ENCODE measurements at places on chromosomes 6 and 20. TPM values are rescaled to one million over a fixed set of nuclear protein-coding genes. Genes with fewer than 3 reads are reported as not detected.

DNA sequence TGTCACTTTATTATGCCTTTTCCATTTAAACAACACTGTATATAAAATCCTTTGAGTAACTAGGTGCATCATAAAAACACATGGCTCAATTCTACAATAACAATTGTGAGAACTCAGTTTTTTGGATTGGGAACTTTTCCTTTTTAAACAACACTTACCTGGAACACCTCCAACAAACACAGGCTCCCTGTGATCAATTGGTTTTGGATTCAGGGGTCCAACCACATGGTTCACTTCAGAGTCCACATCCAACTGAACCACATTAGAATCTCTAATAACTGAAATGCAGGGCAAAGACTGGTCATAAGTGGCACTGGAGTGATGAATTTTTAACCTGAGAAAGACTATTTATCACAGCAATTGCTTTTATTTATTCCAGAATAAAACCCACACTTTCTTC, 26.5 kb downstream of the FAM229B start:
- DNase-seq, result no peak

DNA sequence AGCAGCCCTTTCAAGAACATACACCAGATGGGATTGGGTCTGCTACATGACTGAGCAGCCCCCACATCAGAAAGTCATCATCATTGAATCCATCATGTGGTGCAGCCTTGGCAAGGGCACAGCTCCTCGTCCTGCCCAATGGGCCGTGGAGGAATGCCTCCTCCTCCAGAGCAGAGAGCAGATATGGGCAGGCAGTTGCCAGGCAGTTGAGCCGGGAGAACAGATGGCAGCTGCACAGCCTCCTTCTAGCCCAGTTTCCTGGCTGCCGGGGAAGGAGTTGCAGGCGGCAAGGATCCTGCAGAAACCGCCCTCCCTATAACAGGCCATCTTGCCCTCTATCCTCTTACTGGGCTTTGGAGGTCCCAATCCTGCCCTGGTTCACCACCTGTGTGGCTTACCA, 11.9 kb upstream of the ZFAND3 start:
- DNase-seq, result no peak

DNA sequence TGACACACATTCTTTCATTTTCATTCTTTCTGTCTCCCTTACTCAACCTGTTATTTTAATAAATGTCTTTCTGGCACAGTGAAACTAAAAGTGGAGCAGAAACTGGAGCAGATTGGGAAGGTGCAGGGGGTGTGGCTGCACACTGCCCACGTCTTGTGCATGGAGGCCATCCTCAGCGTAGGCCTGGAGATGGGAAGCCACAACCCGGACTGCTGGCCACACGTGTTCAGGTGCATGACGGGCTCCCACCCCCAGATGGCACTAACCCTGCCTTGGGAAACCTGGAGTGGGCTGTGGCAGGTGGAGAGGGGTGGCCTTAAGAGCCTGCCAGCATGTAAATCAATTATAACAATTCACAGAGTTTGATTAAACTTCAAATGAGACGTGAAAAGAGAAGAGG, 71.4 kb upstream of the PBOV1 start:
- DNase-seq, result peak; percentile 12

DNA sequence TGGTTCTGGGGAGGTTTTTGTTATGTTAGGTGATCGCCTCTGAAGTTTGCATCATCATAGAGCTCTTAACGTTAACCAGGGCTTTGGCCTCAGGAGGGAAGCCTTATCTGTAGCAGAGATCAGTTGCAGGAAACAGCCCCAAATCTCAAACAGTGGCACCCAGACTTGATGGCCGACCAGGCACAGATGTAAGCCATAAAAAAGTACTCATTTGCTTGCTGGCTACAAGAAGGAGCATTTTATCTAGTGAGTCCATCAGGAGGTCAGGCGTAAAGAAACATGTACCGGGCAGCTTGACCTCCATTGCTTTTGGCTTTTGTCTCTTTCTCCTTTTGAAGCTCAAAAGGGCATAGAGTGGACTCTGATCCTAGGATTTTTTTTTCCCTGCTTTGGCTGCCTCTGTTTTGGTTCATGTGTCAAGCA, 122.3 kb downstream of the CCDC170 start:
- no peak for DNase-seq

GRCh38 chr6:130190701-130191690, 31.8 kb downstream of the SAMD3 start:
- no peak for DNase-seq

DNA sequence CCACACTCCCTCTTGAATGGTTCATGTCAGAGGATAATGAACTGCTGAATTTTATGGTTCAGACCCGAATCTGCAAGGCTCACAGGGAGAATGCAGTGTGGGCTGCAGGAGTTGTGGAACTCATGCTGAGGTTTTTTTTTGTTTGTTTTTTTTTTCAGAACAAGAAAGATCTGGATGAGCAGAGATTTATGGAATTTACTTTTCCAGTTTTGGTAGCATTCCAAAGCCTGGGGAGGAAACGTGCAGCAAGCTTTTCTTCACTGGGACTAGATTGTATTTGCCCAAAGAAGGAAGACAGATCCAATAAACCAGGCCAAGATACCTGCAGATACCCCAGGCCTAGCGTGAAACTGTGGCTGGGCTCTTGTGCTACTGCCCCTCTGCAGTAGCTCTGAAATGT, 223.9 kb upstream of the TAB2 start:
- DNase-seq, result no peak

DNA sequence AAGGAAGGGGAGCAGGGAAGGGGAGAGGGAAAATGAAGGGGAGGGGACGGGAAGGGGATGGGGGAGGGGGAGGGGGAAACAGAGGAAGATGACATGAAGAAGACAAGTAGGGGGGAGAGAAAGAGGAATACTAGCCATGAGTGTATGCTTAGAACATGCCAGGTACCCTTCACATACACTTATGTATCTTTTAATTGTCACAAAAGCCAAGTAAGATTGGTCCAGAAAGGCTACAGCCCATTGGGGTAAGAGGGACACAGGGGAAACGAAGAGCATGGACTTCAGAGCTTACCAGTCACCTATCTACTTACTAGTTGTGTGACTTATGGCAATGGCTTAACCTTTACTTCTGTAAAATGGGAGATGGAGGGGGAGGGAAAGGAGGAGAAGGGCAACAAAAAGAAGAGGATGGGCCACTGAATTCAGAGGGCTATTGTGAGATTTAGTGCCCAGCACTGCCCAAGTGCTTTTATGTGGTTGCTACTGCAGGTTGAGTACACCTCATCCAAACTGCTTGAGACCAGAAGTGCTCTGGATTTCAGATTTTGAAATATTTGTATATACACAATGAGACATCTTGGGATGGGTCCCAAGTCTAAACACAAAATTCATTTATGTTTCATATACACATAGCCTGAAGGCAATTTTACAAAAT, 90.3 kb downstream of the ARHGAP18 start:
- no peak for DNase-seq

- no peak for DNase-seq
Observed at GRCh38 chr20:13784271-13784892, 337 bp downstream of the ESF1 start.

DNA sequence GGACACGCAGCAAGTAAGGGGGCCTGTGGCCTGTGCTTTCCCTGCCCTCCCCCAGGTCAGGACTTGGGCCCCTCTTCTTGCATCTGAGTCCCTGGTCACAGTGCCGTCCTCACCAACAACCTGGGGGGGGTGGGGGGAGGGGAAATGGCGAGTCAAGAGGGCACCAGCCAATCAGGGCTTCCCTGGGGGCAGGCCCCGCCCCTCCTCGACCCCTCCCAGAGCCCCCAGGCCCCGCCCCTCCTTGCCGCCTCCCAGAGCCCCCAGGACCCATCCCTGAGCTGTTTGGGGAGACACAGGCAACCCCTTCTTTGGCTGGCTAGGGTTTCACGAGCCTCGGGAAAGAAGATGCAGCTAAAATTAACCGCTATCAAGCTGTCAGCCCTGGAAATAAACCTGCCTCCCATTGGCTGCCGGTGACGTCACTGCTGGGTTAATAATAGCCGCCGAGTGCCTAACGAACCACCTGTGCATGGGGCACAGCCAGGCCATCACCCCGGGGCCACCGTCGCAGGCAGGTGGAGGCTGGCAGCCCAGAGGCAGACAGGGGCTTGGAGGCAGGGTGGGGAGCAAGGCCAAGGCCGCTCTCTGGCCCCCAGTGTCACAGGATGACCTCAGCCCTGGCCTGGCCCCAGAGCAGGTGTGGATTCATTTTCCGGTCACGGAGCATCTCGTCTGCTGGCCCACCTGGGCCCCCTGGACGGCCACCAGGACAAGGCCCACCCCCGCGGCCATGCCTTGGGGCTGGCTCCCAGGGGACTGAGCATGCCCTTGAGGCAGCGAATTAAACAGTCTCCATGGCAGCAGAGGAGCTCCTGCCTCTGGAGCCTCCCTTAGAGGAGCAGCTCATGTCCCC, 3.2 kb upstream of the EEF1A2 start:
- DNase-seq, result no peak

- DNase-seq, result no peak
Observed at GRCh38 chr20:56540415-56540814, 7.4 kb downstream of the FAM209B start.

DNA sequence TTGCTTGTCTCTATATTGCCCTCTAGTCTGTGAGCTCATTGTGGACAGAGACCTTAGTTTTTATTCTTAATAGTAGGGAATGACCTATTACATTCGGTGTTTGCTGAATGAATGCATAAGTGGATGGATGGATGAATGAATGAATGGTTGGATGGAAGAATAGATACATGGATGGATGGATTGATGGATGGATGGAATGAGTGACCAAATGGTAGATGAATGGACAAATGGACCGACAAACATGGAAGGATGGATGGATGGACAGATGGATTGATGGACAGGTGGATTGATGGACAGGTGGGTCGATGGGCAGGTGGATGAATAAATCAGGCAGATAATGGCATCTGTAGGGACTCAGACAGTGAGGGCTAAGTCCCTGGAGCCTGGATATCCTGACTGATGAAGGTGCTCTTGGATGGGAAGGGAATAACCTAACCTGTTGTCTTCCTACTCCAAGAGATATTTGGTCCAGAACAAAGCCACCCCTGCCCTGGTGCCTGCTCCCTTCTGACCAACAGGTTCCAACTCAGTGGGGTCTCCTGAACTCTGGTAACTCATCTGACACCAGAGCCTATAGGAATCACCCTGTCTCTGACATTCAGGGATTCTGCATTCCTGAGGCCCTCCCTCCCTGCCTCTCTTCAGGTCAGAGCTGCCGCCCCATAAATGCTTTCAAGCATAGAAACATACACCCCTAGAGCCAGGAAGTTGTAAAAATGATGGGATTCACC, 9.6 kb upstream of the CCN5 start:
- DNase-seq, result no peak

GRCh38 chr6:52419809-52420667, at the start of gene EFHC1:
TSS of gene EFHC1 (plus strand) at chr6:52420342. CDS start at chr6:52420411, 69 bp downstream.
- peak; percentile 99 for DNase-seq

GRCh38 chr20:44970243-44970757, 4.0 kb downstream of the STK4 start:
- no peak for DNase-seq

DNA sequence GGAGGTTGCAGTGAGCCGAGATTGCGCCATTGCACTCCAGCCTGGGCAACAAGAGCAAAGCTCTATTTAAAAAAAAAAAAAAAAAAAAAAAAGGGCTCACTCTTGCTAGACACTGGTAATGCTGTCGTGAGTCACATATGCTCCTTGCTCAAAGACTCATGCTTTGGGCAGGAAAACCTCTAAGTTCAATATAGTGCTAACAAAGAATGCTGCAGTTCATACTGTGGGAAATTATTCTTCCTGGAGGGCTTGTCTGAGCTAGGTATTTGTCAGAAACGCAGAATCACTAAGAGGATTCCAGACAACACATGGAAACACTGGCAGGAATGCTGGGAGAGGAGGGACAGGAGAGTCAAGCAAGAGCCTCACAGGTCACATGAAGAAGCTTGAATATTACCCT, 2.3 kb upstream of the LYRM2 start:
- DNase-seq, result no peak

DNA sequence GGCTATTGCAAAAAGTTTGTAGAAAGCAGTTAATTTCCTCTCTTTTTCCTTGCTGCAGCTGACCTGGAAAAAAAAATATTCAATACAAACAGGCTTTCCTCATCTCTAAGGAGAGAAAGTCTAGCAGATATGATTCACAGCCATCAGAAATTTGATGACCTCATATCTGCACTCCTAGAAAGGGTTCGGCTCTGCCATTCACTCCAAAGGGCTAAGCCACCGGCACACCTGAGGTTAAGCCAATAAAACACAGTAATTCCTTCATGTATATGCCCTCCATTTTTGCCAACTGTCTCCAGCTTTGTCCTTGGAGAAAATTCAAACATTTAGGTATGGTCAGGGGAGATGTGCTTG, 18.7 kb upstream of the LY86 start:
- no peak for DNase-seq

GRCh38 chr20:51533291-51534172, 9.0 kb downstream of the NFATC2 start:
- no peak for DNase-seq

DNA sequence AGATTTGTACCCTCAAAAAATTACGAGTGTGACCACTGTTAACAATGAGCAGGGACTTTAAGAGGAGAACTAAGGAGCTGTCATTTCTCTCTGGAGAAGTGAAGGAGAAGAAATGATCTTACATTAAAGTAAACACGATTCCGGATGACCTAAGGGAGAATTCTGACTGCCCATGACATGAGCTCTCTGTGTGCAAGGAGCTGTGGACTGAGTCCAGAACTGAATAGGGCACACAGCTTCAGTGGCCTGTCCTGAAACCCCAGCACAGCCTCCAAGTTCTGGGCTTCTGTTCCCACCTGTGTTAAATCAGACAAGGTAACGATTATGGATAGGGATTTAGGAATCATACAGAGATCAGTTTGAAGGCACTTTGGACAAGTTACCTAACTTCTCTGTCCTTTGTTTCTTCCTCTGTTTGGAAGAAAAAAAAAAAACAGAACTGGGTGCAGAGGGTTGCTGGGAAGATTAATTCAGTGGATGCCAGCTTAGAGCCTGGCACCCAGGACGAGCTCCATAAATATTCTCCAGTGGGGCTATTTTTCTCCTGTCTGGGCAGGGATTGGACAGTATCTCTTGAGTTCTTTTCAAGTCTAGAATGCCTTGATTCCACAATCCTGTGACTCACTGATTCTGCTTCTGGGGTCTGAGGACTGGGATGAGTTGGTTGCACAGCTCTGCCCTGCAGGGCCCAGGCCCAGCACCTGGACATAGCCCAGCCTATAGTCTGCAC, 65.7 kb downstream of the MRPL14 start:
- DNase-seq, result no peak

SLC35D3 gene
- total RNA-seq, result 0.92 TPM

MGME1 gene
- 22.3 TPM for total RNA-seq

ENPP1 gene
- 12.7 TPM for total RNA-seq

SEMG2 gene
- total RNA-seq, result not detected

DCBLD1 gene
- total RNA-seq, result 16.8 TPM

CAGE1 gene
- total RNA-seq, result not detected

TMEM244 gene
- not detected for total RNA-seq

TINAG gene
- total RNA-seq, result 25.2 TPM

TPD52L1 gene
- 12.1 TPM for total RNA-seq

SIRPB2 gene
- 5.4 TPM for total RNA-seq

ASIP gene
- total RNA-seq, result not detected

CLIC5 gene
- total RNA-seq, result 149 TPM

YIPF3 gene
- 88.4 TPM for total RNA-seq

CLVS2 gene
- total RNA-seq, result 0.03 TPM

C20orf144 gene
- total RNA-seq, result 0.24 TPM

APCDD1L gene
- total RNA-seq, result 0.57 TPM
